ENCODE measurements at places on chromosomes 12 and 14.
A peak's percentile ranks its signal among the peaks of the same experiment; 100 is the strongest.

GRCh38 chr12:131028587-131029338, 75.1 kb downstream of the ADGRD1 start:
- DNase-seq = no peak

DNA sequence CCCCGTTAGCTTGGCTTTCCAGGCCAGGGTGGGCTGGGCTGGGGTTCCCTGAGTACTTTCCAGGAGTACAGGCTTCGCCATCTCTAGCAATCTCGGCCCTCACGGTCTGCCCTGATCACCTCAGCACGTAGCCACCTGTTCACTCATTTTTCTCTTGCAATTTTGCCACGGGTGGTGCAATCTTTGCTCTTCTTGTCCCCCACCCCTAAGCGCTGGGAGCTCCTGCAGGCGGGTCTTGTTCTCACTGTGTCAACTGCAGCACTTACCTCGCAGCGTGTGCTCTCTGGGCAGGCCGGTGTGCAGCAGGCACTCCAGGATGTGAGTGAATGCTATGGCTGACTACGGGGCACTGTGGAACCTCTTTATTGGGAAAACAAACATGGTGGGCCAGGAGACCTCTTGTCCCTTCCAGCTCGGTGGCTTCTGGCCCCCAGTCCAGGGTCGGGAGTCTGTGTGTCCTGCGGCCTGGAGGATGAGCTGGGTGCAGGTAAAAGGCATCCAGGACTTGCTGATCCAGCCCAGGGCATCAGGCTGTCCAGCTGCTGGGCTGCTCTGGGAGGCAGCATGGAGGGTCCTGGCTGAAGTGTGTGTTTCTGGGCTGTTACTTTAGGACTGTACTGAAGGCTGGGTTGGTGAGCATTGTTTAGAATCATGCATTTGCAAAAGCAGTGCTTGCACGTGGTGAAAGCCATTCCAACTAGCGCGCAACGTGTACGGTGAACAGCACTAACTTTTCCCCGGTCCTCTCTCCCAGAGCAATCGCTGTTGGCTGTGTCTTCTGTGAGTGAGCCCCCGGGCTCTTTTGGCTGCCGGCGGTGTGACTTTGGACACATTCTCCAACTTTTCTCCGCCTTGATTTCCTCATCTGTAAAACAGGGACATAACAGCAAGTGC, 1.5 kb upstream of the ULK1 start:
- no peak for DNase-seq

DNA sequence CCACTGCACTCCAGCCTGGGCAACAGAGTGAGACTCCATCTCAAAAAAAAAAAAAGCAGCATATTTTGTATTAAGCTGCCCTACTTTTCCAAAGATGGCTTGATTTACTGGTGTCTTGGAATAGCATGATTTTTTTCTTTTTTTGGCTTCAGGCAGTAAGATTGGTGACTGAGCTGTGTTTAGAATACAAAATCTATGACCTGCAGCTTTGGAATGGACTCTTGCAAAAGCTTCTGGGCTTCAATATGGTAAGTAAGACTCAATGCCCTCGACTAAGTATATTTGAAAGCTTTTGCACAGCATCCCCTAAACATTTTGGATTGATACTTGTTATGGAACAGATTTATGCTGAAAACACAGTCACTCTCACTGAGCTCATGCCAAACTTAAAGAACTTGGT, 87.8 kb downstream of the KNTC1 start:
- no peak for DNase-seq

DNA sequence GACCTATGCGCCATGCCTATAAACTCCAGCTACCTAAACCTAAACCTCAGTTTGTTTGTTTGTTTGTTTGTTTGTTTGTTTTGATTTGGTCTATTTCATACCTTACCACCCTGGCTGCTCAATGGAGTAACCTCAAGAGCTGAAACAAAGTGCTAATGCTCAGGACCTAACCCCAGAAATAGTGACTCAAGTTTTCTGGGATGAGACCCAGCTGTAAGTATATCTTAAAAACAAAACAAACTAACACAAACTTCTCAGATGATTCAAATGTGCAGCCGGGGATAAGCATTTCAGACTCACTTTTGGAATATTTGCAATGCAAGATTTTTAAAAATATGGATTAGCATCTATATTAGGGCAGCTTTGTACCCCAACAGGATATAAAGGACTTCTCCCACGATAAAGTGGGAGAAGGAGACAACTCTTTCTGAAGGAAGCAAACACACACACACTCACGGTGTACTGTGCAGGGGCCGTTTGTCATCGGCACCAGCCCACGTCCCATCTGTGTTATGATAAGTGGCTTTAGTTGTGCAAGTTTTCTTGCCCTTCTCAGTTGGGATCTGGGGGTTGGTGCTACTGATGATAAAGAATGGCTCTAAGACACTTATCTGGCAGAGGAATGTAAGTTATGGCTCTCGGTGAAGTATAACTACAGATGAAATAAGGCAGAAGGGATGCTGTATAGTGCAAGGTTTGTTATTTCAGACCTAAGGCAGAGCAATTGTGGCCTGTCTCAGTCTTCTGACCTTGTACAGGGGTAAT, 516.7 kb upstream of the TMEM132C start:
- no peak for DNase-seq

DNA sequence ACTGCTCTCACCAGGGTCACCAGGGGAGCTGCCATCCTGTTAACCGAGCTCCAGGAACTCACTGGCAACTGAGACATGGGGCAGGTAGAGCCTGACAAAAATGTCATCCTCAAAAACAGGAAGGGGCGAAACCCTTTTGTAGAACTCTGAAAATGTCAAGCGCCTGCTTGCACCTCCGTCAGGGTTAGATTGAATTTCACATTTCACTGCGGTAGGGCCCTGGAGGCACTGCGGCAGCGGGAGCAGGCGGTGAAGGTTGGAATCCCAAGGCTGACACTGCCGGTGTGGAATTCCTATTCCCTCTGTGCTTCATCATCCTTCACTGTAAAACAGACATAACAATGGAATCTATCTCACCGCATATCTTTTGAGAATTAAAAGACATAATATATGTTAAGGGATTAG, 142.8 kb upstream of the TMCC3 start:
- no peak for DNase-seq

- DNase-seq = no peak
Measured at GRCh38 chr12:50508970-50509663, 4.3 kb downstream of the DIP2B start.

DNA sequence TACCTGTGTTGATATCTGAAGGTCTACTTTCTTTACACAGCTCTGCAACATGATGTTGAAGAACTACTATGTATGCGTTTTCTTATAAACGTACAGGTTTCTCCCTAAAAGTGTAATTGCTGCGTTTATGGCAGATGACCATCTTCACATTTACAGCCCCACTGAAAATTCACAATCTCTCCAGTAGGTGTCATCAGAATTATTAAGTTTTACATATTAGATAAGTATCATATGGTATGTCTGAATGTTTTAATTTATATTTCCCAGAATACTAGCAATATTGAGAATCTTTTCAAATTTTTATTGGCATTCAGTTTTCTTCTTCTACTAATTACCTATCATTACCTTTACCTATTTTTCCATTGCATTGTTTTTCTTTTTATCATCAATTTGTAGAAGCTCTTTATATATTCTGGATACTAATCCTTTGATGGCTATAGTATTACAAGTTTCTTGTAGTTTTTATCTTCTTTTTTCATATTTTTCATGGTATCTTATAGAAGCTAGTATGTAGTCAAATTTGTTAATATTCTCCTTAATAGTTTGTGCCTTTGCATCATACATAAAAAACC, 123.5 kb downstream of the CAPZA3 start:
- no peak for DNase-seq

- DNase-seq = peak; percentile 70
Measured at GRCh38 chr14:100708425-100709288, 18.0 kb upstream of the DLK1 start.

DNA sequence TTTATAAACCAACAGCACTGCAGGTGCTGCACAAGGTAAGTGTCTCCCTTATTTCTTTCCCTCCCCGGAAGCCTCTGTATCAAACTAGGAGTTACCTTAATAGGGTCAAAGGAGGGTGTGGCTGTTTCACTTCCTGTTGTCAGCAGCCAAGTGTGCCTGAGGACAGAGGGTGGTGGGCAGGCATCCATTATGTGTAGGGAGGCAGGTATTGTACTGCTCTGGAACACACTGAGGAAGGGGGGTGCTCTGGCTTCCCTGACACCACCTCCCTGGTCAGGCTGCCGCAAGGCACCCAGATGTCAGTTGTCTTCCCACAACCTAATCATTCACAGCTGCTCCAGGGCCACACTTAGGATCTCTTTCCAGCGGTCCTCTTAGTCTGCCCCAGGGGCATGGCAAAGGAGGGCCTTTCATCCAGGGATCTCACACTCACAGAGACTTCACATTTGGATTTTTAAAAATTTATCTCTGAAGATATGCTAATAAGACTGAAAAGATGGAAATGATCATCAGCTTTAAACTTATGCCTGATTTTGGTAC, 132.0 kb upstream of the ARHGAP5 start:
- DNase-seq = no peak

DNA sequence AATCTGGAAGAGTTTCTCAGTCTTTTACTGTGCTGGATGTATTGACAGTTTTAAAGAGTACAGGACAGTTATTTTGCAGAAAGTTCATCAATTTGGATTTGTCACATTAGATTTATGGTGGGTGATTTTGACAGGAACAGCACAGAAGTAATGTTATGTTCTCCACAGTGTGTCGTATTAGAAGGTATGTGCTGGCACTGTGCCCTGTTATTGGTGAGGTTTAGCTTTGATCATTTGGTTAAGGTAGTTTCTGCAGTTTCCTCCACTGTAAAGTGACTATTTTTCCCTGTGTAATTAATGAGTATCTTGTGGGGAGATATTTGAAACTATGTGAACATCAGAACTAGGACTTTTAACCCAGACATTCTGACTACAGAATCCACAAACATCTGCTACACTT, 308.5 kb upstream of the TBX3 start:
- no peak for DNase-seq

DNA sequence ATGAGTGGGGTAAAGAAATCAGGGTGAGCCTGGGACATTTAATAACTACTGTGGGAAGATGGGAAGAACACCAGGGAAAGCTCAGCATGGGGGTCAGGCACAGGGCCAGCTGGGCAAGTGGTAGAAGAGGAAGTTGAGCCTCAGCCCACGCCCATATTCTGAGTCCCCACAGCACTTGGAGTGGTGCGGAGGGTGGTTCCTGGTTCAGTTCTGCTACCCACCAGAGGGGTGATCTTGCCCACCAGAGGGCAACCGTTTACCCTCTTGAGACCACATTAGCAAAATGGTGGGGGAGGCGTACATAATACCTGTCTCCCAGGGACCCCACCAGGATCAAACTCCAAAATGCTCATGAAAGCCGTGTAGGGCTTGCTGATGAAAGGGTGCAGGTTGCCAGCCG, 16.8 kb upstream of the ANKRD33 start:
- DNase-seq = peak; percentile 67

- no peak for DNase-seq
Measured at GRCh38 chr12:45284096-45284901, 68.4 kb downstream of the ANO6 start.

DNA sequence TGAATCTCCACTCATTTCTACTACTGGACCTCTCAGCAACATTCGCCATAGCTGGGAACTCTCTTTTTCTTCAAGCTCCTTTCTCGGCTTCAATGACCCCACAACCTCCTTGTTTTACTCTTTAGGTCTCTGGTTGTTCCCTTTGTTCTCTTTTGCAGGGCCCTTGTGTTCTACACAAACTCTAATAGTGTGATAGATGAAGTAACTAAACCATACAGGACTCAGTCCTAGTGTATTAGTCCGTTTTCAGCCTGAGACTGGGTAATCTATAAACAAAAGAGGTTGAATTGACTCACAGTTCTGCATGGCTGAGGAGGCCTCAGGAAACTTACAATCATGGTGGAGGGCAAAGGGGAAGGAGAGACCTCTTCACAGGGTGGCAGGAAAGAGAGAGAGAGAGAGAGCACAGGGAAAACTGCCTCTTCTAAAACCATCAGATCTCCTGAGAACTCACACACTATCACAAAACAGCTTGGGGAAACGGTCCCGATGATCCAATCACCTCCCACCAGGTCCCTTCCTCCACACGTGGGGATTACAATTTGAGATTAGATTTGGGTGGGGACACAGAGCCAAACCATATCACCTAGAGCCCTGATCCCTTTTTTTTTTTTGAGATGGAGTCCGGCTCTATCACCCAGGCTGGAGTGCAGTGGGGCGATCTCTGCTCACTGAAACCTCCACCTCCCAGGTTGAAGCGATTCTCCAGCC, 32.0 kb upstream of the WNK1 start:
- no peak for DNase-seq

DNA sequence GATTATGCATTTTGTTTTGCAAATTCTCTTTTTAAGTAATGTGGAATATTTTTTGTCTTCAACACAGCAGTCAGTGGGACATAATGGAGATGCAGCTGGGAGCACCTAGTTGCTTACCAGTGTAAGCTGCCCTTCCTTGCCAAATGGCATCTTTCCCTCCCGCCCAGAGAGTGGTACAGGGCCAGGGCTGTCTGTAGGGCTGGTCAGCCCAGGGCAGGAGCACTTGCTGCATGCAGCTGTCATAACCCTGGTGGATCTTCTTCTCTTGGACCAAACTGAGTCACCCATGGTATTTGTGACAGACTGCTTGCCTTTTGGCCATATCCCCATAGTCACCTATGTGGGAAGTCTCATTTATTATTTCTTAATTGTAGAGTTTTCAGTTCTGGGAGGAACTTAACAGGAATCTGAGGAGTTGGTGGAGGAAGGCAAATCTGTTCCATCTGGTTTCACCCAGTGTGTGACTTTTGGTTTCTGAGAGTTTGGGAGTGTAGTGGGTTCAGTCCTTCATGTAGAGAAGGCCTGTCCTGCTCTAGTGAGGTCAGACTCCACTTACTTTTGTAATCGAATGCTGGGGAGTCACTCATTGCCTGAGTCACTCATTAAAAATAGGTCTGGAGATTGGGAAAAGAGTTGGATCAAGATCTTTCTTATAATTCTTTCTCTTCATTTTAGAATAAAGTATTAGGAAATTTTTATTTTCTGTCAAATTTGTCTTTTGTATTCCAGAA, 62.0 kb upstream of the ASPG start:
- no peak for DNase-seq

- no peak for DNase-seq
Measured at GRCh38 chr14:59274991-59275391, 86.5 kb downstream of the DAAM1 start.

DNA sequence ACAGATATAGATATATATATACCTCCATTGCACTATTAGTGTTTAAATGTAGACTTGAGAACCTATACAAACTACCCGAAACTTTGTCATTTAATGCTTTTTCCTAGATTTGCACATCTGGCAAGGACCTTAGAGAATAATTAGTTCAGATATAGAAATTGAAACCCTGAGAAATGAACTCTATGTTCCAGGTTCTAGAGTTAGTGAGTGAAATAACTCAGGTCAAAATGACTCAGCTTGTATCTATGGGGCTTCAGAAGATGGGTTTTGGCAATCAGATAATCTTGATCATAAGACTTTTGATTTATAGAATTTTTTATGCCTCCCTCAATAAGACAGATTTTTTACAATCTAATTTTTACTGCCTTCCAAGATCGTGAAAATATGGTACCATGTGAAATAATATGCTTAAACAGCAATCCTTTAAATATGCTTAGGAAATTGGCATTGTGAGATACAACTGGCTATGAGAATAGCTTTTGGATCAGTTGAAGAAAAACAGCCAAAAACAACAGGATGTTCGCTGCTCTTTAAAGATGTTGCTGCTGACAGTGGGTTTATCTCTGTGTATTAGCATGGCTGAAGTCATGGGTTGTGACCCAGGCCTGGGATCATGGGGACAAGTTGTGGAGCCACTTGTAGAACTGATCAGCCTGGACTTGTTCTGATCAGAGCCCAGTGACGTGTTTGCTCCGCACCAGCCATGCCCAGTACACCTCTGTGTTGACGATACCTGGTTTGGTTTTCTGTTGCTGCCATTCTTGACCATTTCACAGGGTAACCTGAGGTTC, 63.6 kb downstream of the TTLL5 start:
- DNase-seq = no peak

- DNase-seq = no peak
Measured at GRCh38 chr12:26939953-26940352, 1.7 kb downstream of the FGFR1OP2 start.

Data from sciatic nerve (tissue), 2 donors.